ENCODE measurements at places on chromosomes 1 and 21.

DNA sequence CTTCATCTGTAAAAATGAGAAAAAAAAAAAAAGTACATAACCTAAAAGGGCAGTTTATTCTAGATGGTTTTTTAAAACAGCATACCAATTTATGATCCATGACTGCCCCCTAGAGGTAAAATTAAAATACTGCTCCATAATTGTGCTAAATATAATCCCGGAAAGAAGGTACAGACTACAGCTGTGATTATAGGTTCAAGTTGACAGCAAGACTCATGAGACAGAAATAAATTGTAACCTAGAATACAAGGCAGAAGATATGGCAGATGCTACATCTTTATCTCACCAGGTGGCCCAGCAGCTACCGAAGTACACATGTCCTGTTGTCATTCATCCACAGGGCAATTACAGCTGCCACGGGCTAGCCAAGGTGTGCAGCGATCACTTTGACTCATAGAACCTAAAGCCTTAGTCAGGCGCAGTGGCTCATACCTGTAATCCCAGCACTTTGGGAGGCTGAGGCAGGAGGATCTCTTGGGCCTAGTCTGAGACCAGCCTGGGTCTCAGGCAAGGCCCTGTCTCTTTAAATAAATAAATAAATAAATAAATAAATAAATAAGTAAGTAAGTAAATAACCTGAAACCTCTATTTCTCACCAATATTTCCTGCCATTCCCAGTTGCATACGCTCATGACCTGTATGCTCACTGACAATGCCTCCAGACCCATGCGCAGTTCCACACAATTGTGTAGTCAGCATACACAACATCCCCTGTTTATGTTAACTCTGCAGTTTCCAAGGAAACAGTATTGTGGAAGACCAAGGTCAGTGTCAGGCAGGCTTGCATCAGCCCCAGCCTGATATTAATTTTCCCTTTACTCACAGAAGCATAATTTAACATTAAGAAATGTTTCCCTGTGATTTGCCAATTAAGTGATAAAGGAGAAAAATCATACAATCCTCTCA is 18.3 kb upstream of the PPIE start:
- H3K4me3 ChIP-seq = no peak overlapping the region
- DNase-seq = no peak
- H3K27ac ChIP-seq = no peak overlapping the region
- H3K4me1 ChIP-seq = no peaks in the 10 kb centered on the region

DNA sequence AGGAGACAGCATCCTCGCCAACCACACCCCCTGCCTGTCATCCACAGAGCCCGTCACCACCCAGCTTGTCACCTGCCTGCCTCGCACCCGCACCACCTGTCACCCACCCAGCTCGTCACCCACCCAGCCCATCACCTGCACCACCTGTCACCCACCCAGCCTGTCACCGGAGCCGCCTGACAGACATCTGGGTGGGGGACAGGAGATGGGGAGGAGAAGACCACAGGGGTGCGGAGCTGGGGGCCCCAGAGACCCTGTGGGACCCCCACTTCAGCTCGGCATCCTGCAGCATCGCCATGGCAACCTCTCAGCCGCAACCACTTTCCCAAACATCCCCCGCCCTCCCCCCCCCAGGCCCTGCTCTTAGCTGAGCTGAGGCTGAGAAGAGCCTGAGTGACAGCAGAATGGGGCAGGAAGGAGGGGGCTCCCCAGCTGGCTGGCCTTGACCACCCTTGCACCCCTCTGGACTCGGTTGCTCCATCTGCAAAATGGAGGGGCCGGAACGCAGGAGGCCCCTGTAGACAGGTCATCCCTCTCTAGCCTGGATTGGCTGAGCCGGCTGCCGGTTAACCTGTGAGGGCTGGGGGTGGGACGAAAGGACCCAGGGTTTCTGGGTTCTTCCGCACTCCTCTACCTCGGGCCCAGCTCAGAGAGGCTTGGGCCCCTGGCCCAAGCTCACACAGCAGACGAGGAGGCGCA is 11.6 kb downstream of the AHDC1 start:
- H3K27ac ChIP-seq = no peak overlapping the region
- no peak for DNase-seq
- H3K4me1 ChIP-seq = peaks cover 5% of the 10 kb centered on the region
- no peak overlapping the region for H3K4me3 ChIP-seq
- no peaks in the 10 kb centered on the region for H3K27me3 ChIP-seq

DNA sequence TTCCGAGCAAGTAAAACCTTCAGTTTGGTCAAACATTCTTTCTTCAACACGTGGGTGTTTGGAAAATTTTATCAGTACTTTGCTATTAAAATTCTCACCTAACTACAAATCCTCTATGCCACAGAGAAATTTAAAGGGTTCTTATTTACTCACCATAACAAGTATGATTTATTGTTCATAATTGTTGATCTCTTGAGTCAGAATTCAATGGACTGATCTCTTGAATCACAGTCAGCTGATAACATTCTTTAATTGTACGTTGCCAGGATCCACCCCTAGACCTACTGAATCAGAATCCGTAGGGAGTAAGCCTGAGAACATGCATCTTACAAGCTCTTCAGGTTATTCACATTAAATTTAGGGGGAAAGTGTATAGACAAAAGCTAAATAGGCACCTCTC is 51.2 kb downstream of the DIPK1A start:
- no peak overlapping the region for H3K27ac ChIP-seq
- no peaks in the 10 kb centered on the region for H3K27me3 ChIP-seq

GRCh38 chr21:20167059-20167458 is 831.1 kb upstream of the NCAM2 start:
- DNase-seq = no peak
- H3K4me1 ChIP-seq = no peaks in the 10 kb centered on the region
- H3K36me3 ChIP-seq = no peaks in the 10 kb centered on the region
- no peak overlapping the region for H3K27ac ChIP-seq
- H3K4me3 ChIP-seq = no peak overlapping the region
- no peaks in the 10 kb centered on the region for H3K27me3 ChIP-seq

DNA sequence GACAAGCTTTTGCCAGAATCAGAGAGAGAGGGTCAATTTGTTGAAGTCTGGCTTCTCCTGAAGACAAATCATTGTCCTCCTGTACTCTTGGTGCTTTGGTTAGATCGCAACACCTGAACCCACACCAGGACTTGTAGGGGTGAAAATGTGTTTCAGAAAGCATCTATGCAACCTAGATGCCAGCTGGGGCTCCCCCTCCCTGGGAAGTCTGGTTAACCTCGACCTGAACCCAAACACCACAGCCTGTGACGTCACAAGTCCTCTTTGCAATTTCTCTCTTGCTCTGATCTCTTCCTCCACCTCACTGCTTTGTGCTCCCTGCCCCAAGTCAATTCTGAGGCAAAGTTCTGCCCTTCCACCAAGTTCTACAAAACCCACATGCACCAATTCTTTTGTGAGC is 42.8 kb upstream of the USP24 start:
- H3K4me3 ChIP-seq = no peak overlapping the region
- peaks cover 15% of the 10 kb centered on the region for H3K4me1 ChIP-seq
- no peaks in the 10 kb centered on the region for H3K36me3 ChIP-seq
- peaks cover 26% of the 10 kb centered on the region for H3K27me3 ChIP-seq
- H3K27ac ChIP-seq = peak overlapping the region; percentile 78

DNA sequence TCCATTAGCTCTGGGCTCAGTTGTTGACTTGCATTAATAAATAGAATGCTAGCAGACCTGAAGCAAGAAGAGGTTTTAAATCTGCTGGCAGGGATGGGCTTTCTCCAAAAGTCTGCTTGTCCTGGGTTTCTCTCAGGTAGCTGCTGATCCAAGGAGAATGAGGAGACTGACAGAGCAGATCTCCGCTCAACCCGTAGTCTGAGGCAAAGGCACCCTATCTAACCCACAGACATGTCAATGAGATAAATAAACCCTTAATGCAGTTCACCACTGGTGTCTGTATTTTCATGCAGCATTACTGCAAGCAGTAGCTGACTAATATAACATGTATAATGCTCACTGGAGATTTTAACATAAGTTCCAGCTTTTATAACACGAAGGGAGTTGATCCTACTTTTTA is 44.1 kb upstream of the RGS21 start:
- no peaks in the 10 kb centered on the region for H3K36me3 ChIP-seq
- H3K4me1 ChIP-seq = no peaks in the 10 kb centered on the region
- H3K4me3 ChIP-seq = no peak overlapping the region
- no peak overlapping the region for H3K27ac ChIP-seq
- no peaks in the 10 kb centered on the region for H3K27me3 ChIP-seq

DNA sequence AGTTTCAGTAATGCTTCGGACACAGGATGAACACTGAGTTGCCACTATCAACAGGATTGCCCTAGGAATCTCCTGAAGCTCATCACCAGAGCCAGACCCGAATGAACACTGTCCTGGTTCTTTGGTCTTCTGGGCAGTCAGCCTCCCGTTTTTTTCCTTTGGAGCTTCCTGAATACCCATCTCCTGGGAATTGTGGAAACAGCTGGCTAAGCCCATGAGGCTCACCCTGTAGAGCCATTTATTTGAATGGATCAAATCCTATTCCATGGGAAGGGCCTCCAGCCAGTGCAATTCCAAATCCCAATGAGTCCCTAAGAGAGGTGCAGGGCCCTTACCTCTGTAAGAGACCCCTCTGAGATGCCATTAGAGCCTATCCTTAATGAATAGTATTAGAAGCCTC is 5.9 kb downstream of the RCSD1 start:
- no peak overlapping the region for H3K4me3 ChIP-seq
- H3K4me1 ChIP-seq = peaks cover 78% of the 10 kb centered on the region
- H3K36me3 ChIP-seq = peaks cover 51% of the 10 kb centered on the region
- H3K27ac ChIP-seq = no peak overlapping the region
- no peaks in the 10 kb centered on the region for H3K27me3 ChIP-seq
- no peak for DNase-seq

DNA sequence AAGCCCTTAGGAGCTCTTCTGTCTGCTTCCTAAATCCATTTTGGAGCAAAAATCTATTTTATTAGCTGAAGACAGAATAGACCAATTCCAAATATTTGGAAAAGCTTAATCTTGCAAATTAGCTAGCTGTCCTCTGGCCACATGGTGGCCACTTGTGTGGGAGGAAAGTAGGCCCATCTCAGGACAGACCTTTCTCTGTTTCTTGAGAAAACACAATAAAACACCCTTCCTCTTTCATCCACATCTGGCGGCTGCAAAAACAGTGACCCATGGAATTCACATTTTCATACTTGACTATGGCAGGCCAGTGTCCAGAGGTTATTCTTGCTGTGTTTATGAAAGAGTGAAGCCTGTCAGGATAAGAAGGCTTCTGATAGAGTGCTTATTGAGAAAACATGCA is 275.6 kb downstream of the PLPP3 start:
- no peaks in the 10 kb centered on the region for H3K27me3 ChIP-seq
- H3K4me1 ChIP-seq = no peaks in the 10 kb centered on the region
- H3K4me3 ChIP-seq = no peak overlapping the region
- DNase-seq = no peak
- H3K27ac ChIP-seq = no peak overlapping the region

- H3K4me1 ChIP-seq = peaks cover 11% of the 10 kb centered on the region
- no peak overlapping the region for H3K4me3 ChIP-seq
- DNase-seq = no peak
- no peaks in the 10 kb centered on the region for H3K27me3 ChIP-seq
- H3K27ac ChIP-seq = no peak overlapping the region
- H3K36me3 ChIP-seq = peaks cover 46% of the 10 kb centered on the region
Observed at GRCh38 chr1:235739124-235739523, 89.5 kb upstream of the GNG4 start.

- DNase-seq = peak; percentile 23
- peaks cover 13% of the 10 kb centered on the region for H3K36me3 ChIP-seq
- H3K27me3 ChIP-seq = no peaks in the 10 kb centered on the region
Observed at GRCh38 chr1:232578651-232579195, 51.2 kb downstream of the SIPA1L2 start.

GRCh38 chr1:147652306-147652705 is 18.0 kb downstream of the ACP6 start:
- H3K4me3 ChIP-seq = no peak overlapping the region
- H3K27me3 ChIP-seq = no peaks in the 10 kb centered on the region
- peaks cover 31% of the 10 kb centered on the region for H3K36me3 ChIP-seq
- no peak overlapping the region for H3K27ac ChIP-seq
- no peak for DNase-seq

- no peaks in the 10 kb centered on the region for H3K36me3 ChIP-seq
- peaks cover 10% of the 10 kb centered on the region for H3K27me3 ChIP-seq
- H3K4me1 ChIP-seq = peaks cover 45% of the 10 kb centered on the region
- no peak for DNase-seq
Observed at GRCh38 chr1:228474507-228474906, 12.7 kb upstream of the RNF187 start.

DNA sequence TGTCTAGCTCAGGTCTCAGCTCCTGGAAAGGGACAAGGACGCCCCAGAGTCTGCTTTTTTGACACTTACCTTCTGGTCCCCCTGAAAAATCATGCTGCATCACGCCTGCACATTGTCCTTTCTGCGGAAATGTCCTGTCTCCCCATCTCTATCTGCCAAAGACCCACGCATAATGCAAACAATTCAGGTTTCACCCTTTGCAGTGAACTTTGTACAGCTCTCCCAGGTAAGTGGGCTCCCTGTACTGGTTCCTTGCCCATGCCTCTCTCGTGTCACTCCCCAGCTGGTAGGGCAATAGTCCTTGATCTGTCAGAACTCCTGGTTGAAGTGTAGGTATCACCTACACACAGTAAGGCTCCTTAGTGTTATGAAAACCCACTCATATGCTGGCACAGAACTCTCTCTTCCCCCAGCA is 102.9 kb upstream of the IRF2BP2 start:
- no peak overlapping the region for H3K27ac ChIP-seq
- H3K4me3 ChIP-seq = no peak overlapping the region

DNA sequence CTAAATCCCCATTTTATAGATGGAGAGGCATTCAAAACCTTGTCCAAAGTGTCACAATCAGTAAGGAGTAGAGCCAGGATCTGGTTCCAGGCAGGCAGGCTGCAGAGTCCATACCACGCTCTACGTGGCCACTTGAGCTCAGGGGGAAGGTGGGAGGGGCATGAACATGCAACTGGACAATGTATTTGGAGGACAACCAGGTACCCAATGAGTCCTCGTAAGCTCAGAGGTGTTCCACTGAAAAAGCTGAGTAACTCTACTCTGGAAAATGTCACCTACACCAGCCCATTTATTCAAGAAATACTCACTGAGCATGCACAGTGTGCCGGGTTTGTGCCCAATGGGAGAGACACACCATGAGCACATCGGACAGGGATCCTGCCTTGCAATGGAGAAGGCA is 11.2 kb upstream of the GUCA2B start:
- no peaks in the 10 kb centered on the region for H3K36me3 ChIP-seq
- H3K27me3 ChIP-seq = peaks cover 8% of the 10 kb centered on the region
- H3K27ac ChIP-seq = no peak overlapping the region
- no peaks in the 10 kb centered on the region for H3K4me1 ChIP-seq

GRCh38 chr1:188425687-188426086 is 1596.9 kb downstream of the PLA2G4A start:
- no peaks in the 10 kb centered on the region for H3K36me3 ChIP-seq
- H3K4me1 ChIP-seq = no peaks in the 10 kb centered on the region
- DNase-seq = no peak
- no peak overlapping the region for H3K4me3 ChIP-seq

GRCh38 chr1:165078391-165078790 is 278.1 kb downstream of the LMX1A start:
- DNase-seq = no peak
- no peaks in the 10 kb centered on the region for H3K4me1 ChIP-seq
